ENCODE measurements at places on chromosomes 6 and 20.

GRCh38 chr6:7042056-7042653 is 65.6 kb upstream of the RREB1 start:
- no peak for DNase-seq

GRCh38 chr20:32969356-32970114 is 34.7 kb downstream of the SUN5 start:
- DNase-seq = no peak

- DNase-seq = no peak
Observed at GRCh38 chr20:37452236-37452635, 68.8 kb upstream of the NNAT start.

GRCh38 chr6:33414592-33415271 is 3.2 kb downstream of the CUTA start:
- DNase-seq = no peak

DNA sequence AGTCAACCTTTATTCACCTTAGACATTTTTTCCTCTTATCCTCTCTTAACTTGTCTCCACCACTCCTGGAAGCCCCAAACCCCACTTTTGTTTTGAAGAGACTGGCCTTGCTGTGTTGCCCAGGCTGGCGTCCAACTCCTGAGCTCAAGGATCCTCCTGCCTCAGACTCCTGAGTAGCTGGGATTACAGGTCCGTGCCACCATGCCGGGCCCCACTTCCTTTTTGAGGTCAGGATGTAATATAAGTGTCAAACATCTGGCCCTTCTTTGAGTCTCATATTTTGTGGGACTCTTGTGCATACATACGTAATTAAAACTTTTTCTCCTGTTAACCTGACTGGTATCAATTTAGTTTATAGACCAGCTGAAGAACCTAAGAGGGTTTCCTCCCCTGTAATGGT is 1.4 kb upstream of the CDK19 start:
- DNase-seq = no peak

GRCh38 chr20:52985687-52986086 is 13.5 kb downstream of the TSHZ2 start:
- no peak for DNase-seq

- DNase-seq = peak; percentile 50
Observed at GRCh38 chr6:46011188-46012085, 4.2 kb downstream of the CLIC5 start.

DNA sequence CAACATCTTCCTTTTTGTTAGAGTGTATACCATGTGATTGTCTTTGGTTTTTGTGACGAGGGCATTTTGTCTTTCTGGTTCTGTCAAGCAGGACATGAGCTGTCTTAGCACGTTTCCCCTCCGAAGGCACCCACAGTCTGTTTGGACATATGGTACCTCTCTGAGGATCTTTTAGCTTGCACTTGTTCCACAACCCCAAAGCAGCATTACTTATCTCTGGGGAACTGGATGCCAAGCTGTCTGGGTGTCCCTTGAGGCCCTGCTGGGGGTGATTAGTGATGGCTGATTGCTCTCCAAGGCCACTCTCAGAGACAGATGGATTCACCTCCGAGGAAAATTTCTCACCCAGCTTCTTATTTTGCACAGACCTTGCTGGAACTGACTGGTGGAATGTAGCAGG is 445.0 kb upstream of the CHD6 start:
- DNase-seq = no peak

Measured in activated T-helper 1 cell treated with Interleukin-2 at 50 U/mL for 16 hours (primary cell).